ENCODE measurements at places on chromosomes 3 and 15.

- DNase-seq = no peak
These were observed 7.8 kb downstream of the RPS17 start for GRCh38 chr15:82532383-82532990.

DNA sequence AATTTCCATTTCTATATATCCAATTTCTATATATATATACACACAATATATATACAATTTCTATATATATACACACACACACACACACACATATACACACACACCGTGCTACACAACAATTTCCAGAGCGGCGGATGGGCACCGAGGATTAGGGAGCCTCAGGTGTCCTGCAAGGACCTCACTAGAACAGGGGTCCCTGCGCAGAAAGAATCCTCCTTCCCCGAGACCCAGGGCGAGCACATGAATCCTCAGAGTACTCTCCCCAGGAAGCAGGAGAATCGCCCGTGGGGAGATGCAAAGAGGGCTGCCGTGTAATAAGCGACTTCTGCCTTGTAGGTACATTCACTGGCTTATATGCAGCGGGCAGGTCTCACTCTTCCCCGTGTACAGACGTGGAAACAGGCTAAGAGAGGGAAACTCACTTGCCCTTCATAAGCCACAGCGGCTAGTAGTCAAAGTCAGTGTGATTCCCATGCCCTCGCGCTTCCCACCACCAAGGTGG, 467 bp downstream of the PIF1 start:
- no peak for DNase-seq

DNA sequence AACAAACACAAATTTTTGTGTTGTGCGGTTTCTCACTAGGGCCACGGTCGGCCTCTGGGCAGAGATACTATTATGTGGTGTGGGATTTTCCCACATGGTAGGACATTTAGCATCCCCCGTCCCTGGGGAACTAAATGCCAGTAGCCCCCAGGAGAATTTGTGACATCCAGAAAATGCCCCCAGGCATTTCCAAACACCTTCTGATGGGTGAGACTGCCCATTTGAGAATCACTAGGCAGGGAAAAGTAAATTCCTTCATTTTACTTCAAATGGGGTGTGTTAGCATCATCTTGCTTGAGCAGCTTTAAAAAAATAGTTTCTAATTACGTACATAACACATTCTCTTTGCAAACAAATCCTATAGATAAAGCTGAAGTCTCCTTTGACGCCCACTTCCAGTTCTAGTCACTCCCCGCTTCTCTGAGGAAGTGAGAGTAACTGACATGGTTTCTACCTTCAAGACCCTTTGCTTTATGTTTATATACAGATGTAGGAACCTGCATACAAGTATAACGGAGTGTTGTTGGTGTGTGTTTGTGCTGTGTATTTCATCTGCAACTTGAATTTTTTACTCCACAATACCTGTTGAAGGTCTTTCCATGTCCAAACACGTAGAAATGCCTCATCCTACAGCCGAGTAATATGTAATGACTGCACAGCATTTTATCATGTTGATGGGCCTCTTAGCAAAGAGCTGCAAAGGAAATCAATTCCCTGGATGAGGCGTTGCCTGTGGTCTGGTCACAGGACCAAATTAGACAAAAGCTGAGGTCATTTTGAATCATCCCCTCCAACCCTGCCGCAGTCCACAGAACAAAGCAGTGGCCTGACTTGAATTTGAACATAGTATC, 31.4 kb upstream of the ZBTB38 start:
- DNase-seq = no peak

DNA sequence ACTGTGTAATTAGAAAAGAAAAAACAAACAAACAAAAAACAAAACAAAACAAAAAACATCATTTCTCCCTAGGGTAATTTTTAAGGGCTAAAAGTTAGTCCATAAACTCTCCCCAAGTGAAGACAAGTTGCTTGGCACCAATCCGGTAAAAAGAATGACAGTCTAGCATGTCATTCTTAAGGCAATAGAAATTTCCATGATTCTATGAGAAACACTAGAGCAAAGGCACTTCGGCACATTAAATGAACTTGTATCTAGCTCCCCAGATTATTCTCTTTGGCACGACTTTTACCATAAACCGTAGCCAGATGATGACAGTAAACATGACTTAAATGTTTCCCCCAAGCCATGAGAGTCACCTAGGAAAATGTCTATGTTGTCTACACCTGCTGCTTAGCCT, 10.1 kb downstream of the COL8A1 start:
- DNase-seq = no peak

DNA sequence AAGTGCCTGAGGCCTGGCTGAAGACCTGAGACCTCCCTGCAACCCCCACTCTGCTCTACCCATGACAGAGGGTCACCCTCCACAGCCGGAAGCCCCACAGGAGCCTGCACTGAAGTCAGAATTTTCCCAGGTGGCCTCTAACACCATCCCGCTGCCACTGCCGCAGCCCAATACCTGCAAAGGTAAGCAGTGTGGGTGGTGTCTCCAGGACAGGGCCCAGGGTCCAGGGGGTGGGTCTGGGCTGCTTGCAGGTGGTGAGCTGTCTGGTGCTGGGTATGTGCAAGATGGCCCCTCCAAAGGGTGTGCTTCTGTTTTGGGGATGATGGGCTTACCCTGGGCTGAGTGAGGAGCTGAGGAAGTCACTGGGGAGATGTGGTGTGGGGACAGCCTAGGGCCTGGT, 69.9 kb downstream of the FBLN2 start:
- no peak for DNase-seq

DNA sequence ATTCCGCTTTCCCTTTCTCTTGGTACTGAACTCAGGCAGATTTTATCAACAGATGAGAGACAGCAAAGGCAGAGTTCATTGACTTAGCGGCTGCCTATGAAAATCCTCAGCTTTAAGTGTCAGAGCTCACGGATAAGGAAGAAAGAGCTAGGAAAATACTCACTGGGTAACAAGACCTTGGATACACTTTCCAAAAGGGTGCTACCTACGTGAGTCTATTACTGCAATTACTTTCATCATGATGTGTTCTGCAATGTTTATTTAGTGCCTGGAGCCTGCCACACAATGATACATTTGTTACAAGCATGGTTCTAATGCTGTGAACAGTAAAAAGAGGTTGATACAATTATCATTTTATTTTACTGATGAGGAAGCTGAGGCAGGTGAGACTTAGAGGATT, 177.5 kb downstream of the GRM7 start:
- DNase-seq = no peak

GRCh38 chr3:156693166-156693565, 18.8 kb downstream of the TIPARP start:
- DNase-seq = no peak

GRCh38 chr3:108096532-108097321, 5.9 kb upstream of the CD47 start:
- no peak for DNase-seq

DNA sequence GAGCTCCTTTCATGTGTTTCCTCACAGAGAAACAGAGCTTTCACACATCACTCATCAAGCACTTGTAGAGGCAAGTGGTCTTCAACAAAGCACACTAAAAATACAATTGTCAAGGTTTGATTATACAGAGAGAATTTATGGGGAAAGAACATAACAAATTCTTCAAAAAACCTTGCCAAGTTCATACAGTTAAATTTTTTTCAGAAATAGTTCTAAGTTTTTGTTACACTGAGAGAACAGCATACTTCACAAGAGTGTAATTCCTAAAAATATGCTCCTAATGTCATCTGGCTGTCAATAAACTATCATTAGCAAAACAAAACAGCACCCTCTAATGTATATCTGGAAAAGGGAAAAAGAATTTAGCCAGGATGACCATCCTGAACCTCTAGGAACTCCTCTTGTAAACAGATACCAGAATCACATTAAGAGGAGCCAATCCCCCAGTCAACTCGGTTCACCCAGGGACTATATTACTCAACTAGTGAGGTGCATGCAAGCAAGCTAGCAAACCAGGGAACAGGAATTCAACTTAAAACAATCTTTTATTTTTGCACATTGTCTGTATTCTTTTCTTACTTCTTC, 63.3 kb downstream of the RAD18 start:
- no peak for DNase-seq

DNA sequence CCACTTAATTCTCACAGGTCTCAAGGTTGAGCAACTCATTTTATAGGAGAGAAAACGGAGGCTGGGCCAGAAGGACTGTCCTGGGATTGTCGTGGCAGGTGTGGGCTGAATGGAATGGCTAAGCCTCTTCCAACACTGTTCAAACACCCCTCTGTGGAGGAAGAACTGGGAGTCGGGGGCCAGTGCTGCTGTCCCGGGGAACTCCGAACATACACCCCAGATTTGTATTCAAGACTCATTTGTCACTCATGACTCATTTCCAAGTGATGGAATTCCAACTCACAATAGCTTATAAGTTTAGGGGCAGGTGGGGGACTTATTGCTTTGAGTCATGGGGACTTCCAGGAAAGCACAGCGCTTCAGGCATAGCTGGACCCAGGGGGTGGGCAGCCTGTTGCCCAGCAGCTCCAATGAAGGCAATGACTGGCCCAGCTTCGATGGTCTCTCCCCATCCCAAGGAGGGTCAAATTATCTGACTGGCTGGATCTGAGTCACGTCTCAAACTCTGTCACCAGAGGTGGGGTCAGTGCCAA, 72.5 kb downstream of the TM2D3 start:
- DNase-seq = no peak

GRCh38 chr15:39404767-39405181, 176.1 kb upstream of the THBS1 start:
- no peak for DNase-seq
